GM10248 (cell line): ENCODE measurements at places on chromosomes 2 and 18.

GRCh38 chr2:46097714-46098480 lies 199.3 kb upstream of the EPAS1 start:
- no peak for DNase-seq

GRCh38 chr18:57275111-57275510 lies 77.2 kb upstream of the ST8SIA3 start:
- DNase-seq = no peak

- DNase-seq = no peak
Observed at GRCh38 chr2:47065771-47066380, 89.2 kb downstream of the STPG4 start.

DNA sequence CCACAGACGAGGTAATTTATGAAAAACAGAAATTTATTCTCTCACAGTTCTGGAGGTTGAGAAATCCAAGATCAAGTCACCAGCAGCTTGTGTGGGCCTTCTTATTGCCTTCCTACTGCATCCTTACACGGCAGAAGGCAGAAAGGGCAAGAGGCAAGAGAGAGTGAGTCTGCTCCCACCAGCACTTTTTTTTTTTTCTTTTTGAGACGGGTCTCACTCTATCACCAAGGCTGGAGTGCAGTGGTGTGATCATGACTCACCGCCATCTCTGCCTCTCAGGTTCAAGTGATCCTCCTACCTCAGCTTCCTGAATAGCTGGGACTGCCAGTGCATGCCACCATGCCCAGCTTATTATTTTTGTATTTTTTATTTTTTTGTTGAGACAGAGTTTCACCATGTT lies 78.5 kb upstream of the HK2 start:
- no peak for DNase-seq

- no peak for DNase-seq
Observed at GRCh38 chr2:37683921-37684780, 12.7 kb upstream of the CDC42EP3 start.

DNA sequence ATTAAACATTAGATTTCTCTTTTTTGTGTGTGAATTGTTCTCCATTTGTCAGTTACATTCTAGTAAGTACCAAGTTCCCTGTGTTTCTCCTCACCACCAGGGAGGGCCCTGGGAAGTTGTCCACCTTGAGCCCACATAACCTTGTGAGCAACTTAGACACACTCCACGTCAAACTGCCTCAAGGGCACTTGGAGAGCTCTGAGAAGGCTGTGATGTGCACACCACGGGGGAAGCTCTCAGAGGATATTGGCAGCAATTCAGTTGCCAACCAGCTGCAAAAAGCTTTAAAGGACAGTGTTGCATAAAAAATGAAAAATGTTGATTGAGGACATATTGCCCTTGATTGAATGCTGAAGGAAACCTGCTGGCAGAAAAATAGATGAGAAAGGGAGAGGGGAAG lies 743.6 kb downstream of the RNF144A start:
- DNase-seq = no peak

DNA sequence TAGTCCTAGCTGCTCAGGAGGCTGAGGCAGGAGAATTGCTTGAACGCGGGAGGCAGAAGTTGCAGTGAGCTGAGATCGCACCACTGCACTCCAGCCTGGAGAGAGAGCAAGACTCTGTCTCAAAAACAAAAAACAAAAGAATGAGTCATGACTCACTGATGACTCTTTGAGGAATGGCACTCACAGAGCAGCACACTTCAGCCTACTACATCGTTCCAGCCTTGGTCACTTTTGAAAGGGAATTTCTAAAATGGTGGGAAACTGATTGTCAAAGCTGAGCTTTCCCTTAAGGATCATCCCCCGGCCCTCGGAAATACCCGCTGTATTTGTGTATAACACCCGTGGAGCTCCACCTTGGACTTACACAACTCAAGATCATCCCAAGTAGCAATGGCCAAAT lies 217.3 kb upstream of the HS6ST1 start:
- no peak for DNase-seq

- DNase-seq = no peak
Observed at GRCh38 chr2:37189452-37190153, 1.1 kb upstream of the SULT6B1 start.

DNA sequence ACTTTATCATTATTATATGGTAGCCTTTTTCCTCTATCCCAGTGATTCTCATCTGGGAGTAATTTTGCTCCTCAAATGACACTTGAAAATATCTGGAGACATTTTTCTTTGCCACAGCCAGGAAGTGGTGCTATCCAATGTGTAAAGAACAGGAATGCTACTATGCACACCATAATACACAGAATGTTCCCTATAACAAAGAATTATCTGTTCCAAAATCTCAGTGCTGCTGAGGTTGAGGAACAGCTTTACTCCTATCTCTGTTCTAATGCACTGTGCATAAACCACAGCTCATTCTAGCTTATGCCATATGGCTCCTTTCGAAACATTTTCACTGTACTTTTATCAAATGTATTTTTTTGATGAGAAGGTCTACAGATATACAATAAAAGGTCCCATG lies 1231.2 kb upstream of the CELF4 start:
- DNase-seq = no peak

DNA sequence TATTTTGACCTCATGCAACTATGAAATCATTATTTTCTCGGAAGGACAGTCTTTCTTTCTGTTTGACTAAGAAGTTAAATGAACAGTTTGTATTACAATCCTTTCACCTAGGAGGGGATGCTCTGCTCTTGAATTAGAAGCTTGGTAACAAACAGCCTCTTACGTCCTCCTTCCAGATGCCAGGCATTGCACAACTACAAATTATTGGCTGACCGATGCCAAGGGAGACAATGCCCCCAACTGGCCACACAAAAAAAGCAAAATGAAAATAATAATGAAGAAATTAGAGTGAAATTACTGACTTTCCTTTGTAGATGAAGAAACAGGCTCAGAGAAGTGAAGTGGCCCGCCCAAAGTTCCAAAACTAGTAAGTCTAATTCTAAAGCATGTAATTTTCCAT lies 177.9 kb downstream of the CYRIA start:
- no peak for DNase-seq

GRCh38 chr2:74632209-74632938 lies 15.8 kb downstream of the M1AP start:
- no peak for DNase-seq

DNA sequence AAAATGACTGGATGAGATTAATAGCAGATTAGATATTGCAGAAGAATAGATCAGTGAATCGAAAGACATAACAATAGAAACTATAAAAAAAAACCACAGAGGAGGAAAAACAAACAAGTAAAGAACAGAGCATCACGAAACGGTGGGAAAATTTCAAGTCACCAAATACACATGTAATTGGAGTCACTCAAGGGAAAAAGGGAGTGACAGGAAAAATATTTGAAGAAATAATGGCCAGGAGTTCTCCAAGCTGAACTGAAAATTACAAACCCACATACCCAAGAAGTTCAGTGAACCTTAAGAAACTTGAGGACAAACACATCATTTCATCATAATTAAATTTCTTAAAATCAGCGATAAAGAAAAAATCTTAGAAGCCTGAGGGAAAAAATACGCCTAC lies 11.0 kb upstream of the IL1R1 start:
- no peak for DNase-seq
